Stimulated activated CD8-positive, alpha-beta memory T cell treated with anti-CD3 and anti-CD28 coated beads, Interleukin-7, amount 100 ng/mL, for 24 hours (primary cell): ENCODE measurements at places on chromosomes 3 and 15.

DNA sequence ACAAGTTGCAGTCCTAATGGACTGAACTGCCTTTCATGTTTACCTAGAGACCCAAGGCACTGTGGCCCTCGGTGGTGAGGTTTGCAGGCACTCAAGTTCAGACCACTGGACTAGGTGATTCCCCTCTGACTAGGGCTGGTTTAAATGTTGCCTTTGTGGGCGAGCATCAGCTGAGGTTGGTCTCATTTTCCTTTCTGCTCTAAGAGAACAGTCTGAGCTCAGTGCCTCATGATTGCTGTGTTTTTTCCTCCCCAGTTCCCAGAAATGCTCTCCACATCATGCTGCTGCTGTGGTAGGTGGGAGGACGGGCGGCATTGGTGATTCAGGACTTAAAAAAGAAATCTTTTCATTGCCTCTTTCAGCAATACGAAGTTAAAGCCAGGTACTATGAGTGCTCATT is 237.2 kb downstream of the MBNL1 start:
- DNase-seq, result no peak

DNA sequence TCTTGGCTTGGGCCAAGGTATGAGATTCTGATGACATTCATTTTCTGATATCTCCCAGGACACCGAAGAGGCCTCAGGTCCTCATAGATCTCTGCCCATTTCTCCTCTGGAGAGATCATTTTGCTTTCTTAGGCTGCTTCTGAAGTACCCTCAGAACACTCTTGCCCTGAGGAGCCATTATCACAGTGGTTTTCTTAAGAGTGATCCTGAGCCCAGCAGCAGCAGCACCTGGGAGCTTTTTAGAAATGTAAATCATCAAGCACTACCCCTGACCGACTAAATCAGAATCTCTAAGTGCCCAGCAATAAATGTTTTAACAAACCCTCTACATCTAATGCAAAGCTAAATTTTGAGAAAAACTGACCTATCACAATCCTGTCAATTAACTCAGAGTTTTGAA is 40.6 kb upstream of the SLC9A9 start:
- no peak for DNase-seq

DNA sequence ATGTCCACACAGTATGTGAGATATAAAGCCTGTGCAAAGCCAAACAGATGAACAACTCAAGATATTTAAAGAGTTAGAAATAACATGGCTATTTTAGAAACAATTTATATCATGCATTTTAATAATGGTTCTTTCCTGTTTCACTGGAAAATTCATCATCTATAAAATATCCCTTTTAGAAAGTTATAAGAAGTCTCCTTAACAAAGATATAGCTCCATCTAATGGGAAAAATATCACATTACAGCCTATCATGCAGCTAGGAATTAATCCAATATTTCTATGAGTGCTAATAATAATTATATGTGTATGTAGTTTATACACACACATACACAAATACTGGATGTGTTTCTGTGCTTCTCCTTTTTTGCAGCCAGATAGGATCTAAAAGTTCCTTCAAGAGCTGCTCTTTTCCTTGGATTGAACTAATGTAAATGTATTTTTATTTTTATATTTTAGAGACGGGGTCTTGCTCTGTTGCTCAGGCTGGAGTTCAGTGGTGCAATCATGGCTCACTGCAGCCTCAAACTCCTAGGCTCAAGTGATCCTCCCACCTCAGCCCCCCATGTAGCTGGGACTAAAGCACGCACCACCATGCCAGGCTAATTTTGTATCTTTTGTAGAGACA is 21.6 kb downstream of the RPL22L1 start:
- DNase-seq, result no peak

DNA sequence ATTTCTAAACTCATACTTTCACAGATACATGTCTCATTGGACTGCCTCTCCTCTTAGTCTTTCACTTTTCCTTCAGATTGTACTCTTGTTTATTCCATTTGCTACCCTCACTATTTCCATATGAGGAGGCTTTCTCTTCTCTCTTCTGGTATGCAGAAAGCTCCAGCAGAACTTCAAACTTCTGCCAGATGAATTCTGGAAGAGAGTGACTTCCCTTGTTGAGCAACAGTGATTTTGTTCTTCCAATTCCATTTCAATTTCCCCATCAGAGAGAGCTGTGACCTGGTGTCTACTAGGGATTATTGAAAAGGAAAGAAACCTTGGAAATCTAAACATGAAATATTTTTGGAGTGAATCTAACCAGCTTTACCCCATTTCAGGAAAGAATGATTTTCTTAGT is 523.2 kb upstream of the ZNF717 start:
- no peak for DNase-seq

GRCh38 chr3:112602217-112602838 is 38.6 kb downstream of the CCDC80 start:
- no peak for DNase-seq

DNA sequence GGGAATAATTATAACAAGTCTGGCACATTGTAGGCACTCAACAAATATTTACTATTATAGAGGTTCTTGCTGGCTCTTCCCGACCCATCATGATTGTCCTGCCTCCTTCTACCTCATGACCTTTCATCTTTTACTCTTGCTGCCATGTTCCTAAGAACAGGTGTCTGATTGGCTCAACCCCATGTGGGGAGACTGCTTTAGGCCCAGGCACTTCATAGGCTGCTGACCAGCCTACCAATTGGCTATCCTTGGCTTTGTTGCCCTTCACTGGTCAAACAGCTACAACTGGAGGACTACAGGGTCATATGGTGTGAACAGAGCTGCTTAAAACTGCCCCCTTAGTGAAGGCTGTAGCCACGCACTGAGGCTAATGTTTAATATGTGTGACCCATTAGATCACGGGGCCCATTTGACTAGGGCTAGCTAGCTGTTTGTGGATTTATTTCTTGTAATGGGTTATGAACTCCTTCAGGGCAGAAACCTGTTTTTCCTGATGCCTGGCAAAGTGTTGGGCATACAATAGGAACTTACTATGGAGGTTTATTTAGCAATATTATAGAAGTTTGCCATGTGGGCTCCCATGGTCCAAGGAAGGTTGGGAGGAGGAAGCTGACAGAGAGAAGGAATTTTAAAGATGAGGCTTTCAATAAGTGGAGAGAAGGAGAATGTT is 239.9 kb upstream of the TBC1D5 start:
- no peak for DNase-seq

GRCh38 chr3:107956991-107957900 is 133.6 kb downstream of the CD47 start:
- DNase-seq, result no peak

- DNase-seq, result no peak
Measured at GRCh38 chr3:183988216-183988790, 29.4 kb downstream of the ABCC5 start.
